Activated CD4-positive, alpha-beta T cell treated with anti-CD3 and anti-CD28 coated beads, Interleukin-2, amount 50 U/mL, for 24 hours (primary cell): ENCODE measurements at places on chromosomes 13 and 19.

DNA sequence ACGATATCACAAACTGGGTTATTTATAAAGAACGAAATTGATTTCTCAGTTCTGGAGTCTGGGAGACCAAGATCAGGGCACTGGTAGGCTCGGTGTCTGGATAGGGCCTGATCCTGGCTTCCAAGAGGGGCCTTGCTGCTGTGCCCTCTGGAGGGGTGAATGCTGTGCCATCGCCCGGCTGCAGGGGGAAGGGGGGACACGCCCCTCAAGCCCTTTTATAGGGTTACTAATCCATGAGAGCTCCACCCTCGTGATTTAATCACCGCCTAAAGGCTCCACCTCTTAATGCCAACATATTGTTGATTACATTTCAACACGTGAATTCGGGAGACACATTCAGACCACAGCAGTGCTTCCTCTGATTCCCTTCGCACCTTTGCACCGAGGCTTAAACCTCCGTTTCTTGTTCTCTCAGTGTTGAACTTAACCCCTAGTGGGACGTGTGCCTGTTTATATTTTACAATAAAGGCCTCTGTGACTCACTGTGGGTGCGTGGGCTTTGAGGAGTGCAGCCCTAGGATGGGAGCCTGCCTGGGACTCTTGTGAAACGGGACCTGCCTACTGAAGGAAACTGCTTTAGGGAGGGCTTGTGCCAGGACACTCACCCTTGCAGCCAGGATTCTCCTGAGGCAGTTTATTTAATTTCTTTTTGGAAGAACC, 52.4 kb upstream of the SPATA13 start:
- no peak for DNase-seq

- DNase-seq, result no peak
Measured at GRCh38 chr13:63979951-63980350, 2564.3 kb upstream of the PCDH20 start.

DNA sequence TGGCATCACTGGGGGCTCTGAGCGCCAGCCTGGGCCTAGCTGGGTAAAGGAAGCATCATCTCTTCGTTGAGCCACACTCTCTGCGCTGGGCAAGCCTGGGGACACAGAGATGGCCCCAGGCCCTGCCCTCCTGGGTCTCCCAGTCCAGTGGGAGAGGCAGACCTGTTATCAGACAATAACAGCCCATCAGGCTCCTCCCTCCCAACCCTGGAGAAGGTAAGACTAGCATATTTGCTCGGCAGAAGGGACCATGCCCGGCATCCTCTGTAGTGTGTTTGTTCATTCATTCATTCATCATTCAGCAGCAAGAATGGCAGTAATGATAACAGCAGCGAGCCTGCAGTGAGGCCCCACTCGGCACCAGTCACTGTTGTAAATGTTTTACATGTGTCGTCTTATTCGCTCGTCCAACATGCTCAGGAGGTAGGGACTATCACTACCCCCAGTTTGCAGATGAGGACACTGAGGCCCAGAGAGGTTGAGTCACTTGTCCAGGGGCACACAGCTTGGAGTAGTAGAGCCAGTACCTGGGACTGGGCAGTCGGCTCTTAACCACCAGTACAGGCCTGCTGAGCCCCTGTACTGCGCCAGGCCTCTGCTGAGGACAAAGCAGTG, 33.2 kb downstream of the PAK4 start:
- DNase-seq, result no peak

DNA sequence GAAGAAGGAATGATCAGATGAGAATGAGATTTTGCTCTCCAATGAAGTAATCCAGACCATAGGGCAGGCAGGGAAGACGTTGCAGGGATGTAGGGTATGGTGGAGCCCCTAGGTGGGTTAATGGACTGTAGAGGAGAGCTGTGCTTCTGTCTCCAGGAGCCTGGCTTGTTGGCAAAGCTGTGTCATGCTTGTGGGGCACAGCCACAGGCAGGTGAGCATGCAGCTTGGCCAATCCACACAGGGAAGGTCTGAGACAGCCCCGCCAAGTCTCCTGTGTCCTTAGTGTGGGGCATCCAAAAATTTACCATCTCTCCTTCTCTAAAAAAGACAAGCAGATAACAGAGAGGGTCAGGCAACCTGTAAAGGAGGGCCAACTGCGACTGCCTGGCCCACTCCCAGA, 71.4 kb upstream of the FLT1 start:
- DNase-seq, result no peak

- no peak for DNase-seq
Measured at GRCh38 chr13:105579821-105580710, 955.4 kb downstream of the EFNB2 start.

- DNase-seq, result no peak
Measured at GRCh38 chr19:13150931-13151604, 857 bp downstream of the IER2 start.

DNA sequence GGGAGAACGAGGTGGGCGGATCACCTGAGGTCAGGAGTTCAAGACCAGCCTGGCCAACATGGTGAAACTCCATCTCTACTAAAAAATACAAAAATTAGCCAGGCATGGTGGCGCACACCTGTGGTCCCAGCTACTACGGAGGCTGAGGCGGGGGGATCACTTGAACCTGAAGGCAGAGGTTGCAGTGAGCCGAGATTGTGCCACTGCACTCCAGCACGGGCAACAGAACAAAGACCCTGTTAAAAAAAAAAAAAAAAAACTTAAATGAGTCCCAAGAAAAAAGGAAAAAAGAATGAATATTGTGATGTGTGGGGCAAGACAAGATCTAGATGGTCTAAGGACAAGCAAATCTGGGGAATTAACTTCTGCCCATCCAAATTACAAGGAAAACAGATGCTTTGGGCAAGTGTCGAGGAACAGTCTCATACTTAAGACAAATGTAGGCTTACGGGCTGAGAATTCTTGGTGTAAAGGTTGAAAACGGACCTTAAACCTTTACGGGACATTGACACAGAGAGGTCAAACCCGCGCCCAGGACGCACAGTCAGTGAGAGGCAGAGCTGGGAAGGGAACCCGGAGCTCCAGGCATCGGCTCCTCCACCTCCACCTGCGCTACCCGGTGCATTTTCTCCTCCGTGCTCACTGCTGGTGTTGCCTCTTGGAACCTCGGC, 656 bp upstream of the ZNF324 start:
- DNase-seq, result no peak

GRCh38 chr13:38657191-38657590, 29.7 kb upstream of the FREM2 start:
- DNase-seq, result no peak

DNA sequence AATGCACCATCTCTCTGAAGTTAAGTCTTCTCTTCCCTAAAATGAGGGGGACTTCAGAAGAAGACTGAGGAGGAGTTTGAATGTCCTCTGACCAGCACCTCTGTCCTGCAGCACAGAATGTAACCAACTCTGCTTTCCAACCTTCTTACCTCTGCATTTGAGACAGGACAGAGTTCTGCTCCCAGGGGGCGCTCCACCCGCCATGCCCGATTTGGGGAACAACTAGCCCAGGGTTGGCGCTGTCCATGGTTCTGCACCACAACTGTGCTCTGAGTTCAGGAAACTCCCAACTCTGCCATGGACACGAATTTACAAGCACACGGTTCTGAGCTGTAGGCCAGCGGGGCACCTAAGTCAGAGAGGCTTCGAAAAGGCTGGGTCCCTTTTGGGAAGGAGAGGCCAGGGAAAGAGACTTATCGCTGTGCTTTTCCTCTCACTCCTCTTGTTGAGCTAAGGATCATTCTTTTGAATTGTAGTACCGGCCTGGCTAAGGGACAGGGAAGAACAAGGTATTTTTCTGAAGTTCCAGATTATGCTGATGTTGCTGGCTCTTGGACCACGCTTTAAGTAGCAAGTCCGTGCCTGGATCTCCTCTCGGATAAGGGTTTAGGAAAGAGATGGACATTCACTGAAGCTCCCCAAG, 22.2 kb downstream of the SIGLEC5 start:
- peak; percentile 50 for DNase-seq

DNA sequence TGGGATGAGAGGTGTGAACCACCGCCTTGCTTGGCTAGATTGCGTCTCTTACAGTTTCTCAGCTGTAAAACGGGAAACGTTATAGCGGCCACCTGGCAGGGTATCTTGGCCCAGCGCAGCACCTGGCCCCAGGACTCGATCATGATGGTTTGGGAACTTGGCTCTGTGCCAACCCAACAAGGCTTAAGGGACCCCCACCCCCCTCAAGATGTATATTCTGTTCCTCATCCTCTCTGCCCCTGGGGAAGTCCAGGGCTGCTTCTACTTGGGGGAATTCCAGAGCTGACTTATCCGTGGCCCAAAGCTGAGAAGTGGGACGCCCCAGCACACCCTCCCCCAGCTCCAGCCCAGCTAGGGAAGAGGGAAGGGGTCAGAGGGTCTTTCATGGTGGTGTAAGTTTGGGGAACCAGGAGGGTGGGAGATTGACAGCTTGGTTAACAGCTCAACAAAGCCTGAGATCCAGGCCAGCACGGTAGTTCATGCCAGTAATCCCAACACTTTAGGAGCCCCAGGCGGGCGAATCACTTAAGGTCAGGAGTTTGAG, 695 bp downstream of the ICAM1 start:
- DNase-seq, result no peak

DNA sequence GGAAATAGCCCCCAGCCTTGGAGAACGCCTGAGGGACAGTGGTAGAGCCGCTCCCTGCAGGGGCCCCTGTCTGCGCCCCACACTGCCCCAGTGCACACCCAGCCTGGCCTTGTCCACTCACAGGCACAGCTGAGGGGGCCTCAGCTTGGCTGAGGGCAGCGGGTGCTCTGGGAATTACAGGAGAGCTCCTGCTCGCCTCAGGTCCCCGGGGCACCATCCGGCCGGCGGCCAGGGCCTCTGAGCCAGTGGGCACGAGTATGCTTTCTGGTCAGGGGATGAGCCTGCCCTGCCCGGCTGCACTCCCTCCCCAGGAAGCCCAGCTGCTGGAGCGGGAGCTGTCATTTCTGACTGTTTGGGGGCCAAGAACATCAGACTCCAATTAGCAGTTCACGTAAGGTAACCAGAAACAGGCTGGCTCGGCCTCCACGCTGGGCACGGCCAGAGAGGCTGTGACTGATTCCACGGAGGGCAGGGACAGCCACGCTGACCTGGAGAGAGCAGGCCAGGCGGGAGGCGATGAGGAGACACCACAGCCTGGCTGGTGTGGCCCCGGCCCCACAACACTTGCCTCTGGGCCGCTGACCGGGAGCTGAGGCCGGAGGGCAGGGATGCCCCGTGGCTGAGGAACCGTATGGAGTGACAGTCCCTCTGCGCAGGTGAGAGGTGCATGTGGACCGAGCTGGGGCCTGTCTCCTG, 15.4 kb downstream of the CEBPG start:
- no peak for DNase-seq

DNA sequence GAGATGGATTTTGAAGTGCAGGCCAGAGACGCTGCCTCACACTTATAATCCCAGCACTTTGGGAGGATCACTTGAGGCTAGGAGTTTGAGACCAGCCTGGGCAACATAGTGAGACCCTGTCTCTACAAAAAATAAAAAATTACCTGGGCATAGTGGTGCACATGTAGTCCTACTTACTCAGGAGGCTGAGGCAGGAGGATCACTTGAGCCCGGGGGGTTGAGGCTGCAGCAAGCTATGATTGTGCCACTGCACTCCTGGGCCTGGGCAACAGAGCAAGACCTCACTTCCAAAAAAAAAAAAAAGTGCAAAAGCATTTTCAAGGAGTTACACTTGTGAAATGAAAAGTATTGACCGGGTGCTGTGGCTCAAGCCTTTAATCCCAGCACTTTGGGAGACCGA, 27.6 kb upstream of the FBXO17 start:
- DNase-seq, result no peak

- DNase-seq, result no peak
Measured at GRCh38 chr19:16446724-16447368, 24.9 kb downstream of the EPS15L1 start.

DNA sequence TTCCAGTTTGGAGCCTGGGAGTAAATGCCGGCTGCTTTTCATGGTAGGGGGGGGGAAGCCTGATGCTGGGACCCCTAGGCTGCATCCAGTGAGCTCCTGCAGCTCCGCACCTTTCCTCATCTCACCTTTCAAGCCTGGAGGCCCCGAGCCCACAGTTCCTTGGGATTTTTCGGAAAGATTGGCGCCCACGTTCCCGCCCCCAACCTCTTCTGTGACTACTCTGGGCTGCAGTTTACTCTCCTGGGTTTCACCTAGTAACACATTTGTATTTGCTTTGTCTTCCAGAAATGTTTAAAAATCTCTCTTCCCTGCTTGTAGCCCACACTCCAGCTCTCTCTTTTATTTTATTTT, 51.9 kb upstream of the SPATA13 start:
- no peak for DNase-seq

DNA sequence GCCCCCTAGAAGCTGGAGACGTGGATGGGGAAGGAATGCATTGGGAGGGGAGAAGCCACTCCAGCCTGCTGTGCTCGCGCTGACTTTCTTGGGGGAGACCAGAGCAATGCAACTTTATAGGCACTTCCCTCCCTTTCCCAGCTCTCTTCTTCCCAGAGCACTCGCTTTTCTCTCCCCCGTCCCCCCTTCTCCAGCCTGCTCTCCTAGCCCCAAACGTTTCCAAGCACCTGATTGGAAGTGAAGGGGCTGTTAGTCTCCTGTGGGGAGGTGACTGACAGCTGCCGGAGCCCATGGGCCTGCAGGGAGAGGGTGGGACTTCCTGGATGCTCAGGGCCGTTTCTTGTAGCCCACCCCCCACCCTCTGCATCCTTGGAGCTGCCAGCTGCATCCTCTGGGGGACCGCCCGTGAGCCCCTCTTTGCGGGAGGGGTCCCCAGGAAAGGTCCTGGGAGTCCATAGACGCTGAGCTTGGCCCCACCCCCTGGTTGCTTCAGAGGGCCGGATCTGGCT, 2.5 kb downstream of the HDGFL2 start:
- no peak for DNase-seq

GRCh38 chr19:38376576-38376975, 2.2 kb downstream of the PSMD8 start:
- DNase-seq, result no peak

DNA sequence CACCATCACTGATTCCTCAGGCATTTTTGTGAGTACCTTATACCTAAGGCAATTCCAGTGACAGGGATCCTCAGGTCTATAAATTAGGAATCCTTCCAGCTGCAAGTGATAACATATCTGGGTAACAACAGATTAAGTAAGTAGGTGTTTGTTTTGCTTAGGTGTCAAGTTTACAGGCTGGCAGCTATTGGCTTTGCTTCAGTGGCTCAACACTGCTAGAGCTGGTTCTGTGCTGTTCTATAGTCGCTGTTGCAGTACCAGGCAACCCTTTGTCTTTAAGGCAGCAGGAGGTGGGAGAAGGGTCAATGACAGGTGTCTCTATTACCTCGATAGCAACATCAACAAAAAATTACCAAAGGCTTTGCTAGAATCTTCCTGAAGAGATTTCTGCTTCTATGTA, 27.0 kb downstream of the SLC10A2 start:
- no peak for DNase-seq
